ENCODE measurements at places on chromosomes 13 and 19.

GRCh38 chr13:66314911-66315310 lies 915.2 kb downstream of the PCDH9 start:
- DNase-seq: no peak

GRCh38 chr19:46756544-46756888 lies 10.3 kb upstream of the STRN4 start:
- DNase-seq: no peak

DNA sequence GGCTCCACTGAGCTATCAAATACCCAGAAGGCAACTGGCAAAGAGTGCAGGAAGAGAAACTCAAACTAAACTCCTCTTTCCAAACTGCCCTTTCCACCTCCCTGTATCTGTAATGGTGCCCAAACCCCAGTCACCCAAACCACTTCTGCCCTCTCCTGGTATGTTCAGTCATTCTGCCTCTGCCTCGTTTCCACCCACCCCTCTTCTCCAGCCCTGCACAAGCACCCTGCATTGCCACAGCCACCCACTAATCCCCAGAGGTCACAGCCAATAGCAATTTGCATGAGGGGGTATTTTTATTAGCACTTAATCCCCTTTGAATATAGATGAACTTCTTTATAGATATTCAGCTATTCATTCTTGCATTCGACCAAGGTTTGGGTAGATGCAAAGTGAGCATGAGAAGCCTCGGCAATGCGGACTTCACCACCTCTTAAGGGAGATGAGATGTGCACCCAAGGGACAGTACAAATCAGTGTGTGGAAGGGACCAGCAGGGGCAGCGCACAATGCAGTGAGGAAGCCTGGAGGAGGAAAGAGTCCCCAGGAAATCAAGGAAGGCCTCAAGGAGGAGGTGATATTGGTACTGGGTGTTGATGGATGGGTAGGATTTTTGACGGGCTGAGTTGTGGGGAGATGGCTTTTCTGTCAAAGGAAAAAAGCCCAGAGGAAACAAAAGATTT lies 12.4 kb downstream of the TMEM272 start:
- DNase-seq: peak; percentile 56

- DNase-seq: no peak
Observed at GRCh38 chr13:24854311-24854710, 90.3 kb downstream of the RNF17 start.

DNA sequence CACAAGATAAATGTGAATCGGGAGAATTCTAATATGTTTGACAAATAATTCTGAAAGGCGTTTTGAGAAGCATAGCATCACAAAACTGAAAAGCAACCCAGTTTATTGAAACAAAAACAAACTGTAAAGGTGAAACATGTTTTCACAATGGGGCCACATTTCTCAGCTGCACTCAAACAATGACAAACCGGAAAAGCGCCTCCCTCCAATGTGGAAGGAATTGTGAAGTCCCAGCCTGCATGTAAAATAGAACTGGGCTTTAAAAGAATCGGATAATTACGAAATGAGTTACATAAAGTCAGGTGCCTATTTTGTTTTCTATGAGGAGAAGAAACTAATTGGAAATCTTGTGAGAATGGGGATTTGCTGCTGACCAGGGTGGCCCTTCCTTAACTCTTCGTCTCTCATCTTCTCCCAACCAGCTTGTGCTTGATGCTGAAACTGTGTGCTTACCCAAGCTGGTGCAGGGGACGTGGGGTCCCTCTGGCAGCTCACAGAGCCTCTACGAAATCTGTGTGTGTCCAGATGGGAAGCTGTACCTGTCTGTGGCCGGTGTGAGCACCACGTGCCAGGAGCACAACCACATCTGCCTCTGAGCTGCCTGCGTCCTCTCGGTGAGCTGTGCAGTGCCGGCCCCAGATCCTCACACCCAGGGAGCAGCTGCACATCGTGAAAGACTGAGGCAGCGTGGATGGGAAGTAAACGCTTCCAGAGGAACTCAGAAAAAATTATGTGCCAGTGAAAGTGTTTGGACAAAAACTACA lies 109.4 kb downstream of the SACS start:
- no peak for DNase-seq

- DNase-seq: no peak
Observed at GRCh38 chr13:45737571-45738017, 35.5 kb downstream of the CBY2 start.

DNA sequence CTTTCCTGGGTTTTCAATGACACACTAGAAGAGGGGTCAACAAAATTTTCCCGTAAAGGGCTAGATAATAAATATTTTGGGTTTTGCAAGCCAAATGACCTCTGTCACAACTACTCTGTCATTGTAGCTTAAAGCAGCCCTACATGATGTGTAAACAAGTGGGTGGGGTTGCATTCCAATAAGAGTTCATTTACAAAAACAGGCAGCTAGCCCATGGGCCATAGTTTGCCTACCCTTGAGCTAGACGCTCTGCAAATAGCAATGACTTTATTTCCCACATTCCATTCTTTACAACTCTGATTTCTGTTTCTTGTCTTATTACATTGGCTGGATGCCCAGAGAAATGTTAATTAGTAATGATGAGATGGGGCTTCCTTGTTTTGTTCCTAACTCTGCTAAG lies 76.0 kb downstream of the ZNF557 start:
- DNase-seq: no peak

- no peak for DNase-seq
Observed at GRCh38 chr13:71583581-71583980, 283.4 kb downstream of the DACH1 start.

GRCh38 chr13:44015811-44016210 lies 136.1 kb downstream of the LACC1 start:
- DNase-seq: no peak

- no peak for DNase-seq
Observed at GRCh38 chr13:75285310-75285709, 196.7 kb downstream of the TBC1D4 start.

- no peak for DNase-seq
Observed at GRCh38 chr19:39546599-39546998, 6.6 kb upstream of the EID2 start.

DNA sequence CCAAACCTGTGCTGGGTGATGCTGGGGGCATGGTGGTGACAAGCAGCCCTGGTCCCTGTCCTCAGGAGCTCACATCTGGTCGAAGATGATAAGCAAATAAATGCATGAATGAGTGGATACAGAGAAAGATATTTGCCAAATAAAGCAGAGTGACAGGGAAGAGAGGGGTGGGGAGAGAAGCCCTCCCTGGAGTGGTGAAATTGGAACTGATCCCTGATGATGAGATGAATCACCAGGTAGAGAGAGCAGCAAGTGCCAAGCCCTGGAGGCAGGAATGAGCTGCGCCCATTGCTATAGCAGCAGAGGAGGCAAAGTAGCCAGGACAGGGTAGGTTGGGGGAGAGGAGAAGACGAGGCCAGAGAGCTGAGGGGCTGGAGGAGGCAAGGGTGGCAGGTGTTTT lies 13.7 kb downstream of the FXYD5 start:
- no peak for DNase-seq

DNA sequence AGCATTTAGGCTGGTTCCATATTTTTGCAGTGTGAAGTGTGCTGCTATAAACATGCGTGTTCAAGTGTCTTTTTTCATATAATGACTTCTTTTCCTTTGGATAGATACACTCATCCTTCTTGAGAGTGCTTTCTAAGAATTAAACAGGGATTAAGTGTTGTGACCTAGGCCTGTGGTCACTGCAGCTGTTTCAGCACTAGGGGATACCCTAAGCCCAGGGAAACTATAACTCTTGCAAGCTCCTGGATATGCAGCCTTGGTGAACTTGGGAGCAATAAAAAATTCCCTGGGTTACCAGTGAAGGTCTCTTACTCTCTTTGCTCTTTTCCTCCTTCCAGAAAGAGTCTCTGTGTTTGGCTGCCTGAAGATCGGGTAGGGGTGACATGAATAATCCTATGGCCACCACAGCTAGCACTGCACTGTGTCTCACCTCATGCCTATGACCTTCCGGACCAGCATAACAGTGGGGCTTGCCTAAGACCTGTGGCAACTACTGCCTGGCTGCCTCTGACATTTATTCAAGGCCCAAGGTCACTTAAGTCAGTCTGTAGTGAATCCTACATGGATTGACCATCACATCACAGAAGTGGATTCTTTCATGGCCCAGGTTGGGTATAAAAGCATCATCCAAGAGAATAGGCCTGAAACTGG lies 799.7 kb downstream of the DACH1 start:
- DNase-seq: no peak

DNA sequence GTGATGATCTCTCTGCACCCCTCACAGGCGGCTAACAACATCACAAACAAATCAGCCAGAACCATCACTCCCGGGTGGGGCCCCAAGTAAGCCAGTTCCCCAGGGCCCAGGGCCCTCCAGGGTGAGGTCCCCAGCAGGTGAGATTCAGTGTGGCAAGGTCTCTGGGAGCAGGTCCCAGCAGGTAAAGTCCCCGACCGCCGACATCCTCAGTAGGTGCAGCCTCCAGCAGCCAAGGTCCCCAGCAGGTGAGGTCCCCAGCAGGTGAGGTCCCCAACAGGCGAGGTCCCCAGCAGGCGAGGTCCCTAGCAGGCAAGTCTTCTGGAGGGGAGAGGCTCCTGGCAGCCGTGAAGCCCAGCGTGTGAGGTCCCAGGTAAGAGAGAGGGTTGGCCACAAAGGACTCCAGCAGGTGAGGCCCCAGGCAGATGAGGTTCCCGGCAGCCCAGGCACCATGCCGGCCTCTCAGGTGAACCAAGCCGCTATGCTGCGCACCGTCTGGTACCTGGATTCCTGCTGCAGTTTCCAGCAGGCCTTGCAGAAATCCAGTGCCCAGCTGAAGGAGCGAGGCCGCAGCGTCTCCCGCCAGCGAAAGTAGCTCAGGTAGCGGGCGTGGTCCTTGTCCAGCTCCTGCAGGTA lies 3.9 kb upstream of the FUT6 start:
- DNase-seq: no peak

DNA sequence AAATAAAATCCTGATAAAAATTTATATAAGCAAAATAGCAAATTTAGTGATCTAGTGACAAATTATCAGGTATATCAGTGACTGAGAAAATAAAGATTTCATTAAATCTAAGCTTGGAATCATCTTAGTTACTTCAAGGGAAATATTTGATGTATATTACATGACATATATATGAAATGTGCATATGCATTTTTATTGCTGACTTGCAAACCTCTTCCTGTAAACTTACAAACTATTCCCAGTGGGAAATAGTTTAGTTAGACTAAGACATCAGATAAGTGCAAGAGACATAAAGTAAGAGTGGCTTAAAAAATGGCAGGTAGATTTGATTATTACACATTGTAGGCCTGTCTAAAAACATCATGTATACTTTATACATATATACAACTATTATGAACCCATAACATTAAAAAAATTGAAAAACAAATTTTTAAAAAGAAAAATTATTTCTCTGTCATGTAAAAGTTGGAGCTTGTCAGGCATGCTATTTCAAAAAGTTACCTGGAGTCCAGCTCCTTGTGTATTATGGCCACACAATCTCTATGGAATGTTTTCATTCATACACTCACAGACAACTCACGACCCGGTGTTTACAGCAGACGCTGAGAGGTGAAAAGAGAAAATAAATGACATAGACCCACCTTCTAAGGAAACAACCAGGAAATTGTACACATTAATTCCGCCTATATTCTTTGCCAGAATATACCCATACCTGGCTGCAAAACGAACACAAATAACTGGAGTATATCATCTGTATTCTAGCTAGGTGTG lies 724.5 kb downstream of the SLITRK6 start:
- DNase-seq: no peak

GRCh38 chr13:27037571-27037970 lies 134.0 kb downstream of the USP12 start:
- no peak for DNase-seq

GRCh38 chr13:21567714-21568113 lies 36.3 kb downstream of the MICU2 start:
- DNase-seq: no peak

- no peak for DNase-seq
Observed at GRCh38 chr13:83215627-83216026, 666.6 kb downstream of the SLITRK1 start.

- no peak for DNase-seq
Observed at GRCh38 chr19:28425046-28425931, 787.7 kb downstream of the UQCRFS1 start.

DNA sequence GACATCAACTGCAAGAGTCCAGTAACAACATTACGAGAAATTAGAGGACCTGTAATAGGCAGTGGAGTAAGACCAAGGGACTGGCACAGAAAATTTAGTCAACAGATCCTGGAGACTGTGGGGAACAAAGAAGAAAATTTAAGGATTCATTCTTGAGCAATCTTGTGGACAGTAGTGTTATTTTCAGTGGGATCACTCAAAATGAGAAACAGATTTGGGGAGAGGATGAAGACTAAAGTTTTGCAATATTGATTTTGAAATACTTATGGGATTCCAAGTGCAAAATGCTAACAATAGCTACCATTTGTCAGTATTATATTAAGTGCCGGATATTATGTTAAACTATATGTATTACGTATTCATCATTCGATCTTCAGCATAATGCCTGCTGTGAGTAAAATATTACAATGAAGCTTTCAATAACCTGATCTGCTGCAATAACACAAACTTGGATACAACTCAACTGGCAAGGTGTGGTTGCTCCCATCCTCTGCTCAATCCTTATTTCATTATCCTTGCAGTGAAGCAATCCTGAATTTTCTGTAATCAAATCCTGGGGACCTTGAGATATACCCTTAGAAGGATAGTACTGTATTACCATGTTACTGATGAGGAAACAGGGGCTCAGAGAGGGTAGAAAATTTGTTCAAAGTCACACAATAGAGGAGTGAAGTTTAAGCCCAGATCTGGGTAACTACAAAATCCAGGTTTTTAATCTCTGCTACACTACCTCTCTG lies 84.2 kb downstream of the SACS start:
- DNase-seq: no peak

GRCh38 chr13:50361282-50361681 lies 346.0 kb downstream of the KCNRG start:
- DNase-seq: no peak

DNA sequence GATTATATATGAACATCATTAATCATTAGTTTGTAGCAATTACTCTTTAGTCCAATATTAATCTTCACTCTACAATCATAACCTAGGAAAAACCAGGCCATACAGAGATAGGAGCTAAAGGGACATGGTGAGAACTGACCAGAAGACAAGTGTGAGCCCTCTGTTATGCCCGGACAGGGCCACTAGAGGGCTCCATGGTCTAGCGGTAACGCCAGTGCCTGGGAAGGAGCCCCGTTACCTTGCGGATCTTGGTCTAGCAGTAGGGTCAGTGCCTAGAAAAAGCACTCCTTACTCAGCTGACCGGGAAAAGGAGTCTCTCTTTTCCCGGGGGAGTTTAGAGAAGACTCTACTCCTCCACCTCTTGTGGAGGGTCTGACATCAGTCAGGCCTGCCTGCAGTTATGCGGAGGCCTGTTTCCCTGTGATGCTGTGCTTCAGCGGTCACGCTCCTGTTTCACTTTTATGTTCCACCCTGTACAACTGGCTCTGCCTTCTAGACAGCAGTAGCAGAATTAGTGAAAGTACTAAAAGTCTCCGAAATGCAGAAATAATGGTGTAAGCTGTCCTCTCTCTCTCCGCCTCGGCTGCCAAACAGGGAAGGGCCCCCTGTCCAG lies 13.8 kb downstream of the OR7D4 start:
- DNase-seq: peak; percentile 67

- no peak for DNase-seq
Observed at GRCh38 chr13:66859078-66859477, 371.1 kb downstream of the PCDH9 start.

- no peak for DNase-seq
Observed at GRCh38 chr19:34067861-34068271, 104.4 kb upstream of the LSM14A start.
